T-helper 17 cell (primary cell): ENCODE measurements at places on chromosomes 3 and 15.

GRCh38 chr3:120022729-120023128 is 71.5 kb downstream of the GSK3B start:
- DNase-seq, result no peak

DNA sequence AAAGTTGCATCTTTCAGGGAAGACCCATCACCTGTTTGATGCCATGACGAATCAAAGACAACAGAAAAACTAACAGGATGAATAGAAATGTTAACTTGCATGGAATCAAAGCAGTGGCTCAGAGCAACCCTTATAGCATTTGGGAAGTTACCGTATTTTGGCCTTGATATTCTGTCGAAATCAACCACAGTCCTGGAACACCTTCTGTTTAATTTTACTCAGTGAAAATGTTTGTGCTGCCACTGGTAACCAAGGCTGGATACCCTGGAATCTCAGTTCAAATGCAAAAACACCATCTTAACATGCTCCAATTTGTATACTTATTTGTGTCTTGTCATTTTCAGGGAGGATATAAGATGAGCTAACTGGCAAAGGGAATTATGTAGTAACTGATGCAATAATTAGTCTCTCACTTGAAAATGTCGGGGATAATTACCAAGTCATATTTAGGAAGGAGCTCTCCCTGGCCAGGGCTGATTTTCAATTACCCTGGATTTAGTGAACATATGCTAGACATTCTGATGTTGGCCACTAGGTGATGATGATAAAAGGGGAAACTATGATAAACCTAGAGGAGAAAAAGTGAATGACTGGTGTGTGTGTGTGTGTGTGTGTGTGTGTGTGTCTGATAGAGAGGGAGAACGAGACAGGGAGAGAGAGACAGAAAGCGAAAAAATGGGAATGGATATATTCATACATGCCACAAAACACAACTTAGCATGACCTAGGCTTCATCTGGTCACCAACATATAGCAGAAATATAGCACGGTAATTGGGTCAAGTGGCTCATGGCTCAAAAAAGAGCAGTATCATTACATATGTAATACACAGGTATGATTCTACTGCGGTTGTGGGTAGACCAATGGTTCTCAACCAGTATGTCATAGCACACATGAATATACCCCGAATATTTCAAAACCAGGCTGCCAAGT is 19.0 kb upstream of the PRICKLE2 start:
- no peak for DNase-seq

- DNase-seq, result peak; percentile 65
Observed at GRCh38 chr15:65856821-65857455, 12.4 kb upstream of the RAB11A start.

DNA sequence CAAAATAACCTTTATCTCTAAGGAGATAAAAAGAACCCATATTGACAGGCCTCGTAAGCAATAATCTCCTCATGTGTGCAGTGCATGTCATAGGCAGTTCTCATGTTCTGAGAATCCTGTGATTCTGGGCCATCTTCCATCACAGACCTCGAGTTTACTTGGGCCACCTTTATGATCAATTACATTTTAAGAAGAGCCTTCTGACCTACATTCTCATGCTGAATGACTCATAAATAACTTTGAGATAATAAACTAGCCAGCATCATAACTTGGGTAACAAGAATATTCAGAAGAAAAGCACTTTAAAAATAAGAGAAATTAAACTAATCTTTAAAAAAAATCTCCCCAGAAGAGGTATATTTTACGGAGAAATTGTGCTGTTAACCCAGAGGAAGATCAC is 310.7 kb upstream of the ZNF717 start:
- DNase-seq, result no peak
